Fibroblast of skin of left biceps (primary cell): ENCODE measurements at places on chromosomes 16 and 17.

DNA sequence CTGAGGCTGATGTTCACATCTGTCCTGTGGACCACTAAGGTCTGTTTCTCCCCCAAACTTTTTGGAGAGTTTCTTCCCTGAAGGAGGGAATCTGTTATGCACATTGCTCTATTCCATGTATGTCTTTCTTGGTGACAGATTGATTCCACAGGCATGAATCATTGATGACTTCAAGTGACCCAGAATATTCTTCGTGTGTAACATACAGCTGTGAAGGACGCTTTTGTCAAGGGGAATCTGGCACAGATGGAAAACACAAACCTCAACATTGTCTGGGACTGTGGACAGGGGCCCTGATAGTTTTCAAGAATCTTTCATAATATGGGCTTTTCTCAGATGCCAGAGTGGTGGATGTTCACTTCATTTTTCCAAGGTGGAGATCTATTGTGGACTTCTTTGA lies 223.1 kb upstream of the MAF start:
- no peak for DNase-seq

GRCh38 chr16:20814784-20815183 lies 8.5 kb downstream of the REXO5 start:
- no peak for DNase-seq

DNA sequence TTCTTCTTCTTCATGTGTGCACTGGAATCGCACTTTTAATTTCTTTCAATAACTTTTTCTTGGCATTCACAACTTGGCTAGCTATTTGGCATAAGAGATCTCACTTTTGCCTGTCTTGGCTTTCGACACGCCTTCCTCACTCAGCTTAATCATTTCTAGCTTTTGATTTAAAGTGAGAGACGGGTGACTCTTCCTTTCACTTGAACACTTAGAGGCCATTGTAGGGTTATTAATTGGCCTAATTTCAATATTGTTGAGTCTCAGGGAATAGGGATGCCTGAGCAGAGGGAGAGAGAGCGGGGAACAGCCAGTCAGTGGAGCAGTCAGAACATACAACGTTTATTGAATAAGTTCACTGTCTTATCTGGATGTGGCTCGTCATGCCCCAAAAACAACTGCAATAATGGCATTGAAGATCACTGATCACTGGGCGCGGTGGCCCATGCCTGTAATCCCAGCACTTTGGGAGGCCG lies 200.3 kb downstream of the SEC14L1 start:
- DNase-seq, result no peak

- no peak for DNase-seq
These were observed 179.3 kb downstream of the SLC39A11 start for GRCh38 chr17:72913142-72913682.

DNA sequence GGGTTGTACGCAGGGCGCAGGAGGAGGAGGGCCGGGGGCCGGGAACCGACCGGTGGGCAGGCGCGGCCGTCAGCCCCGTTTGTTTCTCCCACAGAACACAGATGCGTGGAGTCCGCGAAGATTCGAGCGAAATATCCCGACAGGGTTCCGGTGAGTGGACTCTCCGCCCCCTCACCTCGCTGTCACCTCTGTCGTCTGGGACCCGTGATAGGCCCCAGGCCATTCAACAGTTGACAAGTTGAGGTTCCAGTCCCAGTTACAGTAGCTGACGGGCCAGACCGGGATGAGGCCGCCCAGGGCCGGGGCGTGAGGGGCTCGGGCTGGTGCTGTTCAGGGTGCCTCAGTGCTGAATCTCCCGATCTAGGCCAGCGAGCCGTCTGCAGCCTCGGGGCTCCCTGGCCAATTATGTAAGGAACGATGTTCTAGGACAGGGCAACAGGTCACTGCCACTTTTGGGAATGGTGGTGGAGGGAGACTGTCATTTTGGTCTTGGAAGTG lies 628 bp downstream of the GABARAPL2 start:
- no peak for DNase-seq
